HS-5 (cell line): ENCODE measurements at places on chromosomes 4 and X.

GRCh38 chr4:7434766-7435150 lies at the start of gene PSAPL1:
Gene PSAPL1 (minus strand): TSS chr4:7434930. CDS start chr4:7434879, 51 bp downstream.
- peak; percentile 32 for DNase-seq

GRCh38 chr4:105620640-105621323 lies 68.4 kb downstream of the ARHGEF38 start:
- DNase-seq: peak; percentile 14

DNA sequence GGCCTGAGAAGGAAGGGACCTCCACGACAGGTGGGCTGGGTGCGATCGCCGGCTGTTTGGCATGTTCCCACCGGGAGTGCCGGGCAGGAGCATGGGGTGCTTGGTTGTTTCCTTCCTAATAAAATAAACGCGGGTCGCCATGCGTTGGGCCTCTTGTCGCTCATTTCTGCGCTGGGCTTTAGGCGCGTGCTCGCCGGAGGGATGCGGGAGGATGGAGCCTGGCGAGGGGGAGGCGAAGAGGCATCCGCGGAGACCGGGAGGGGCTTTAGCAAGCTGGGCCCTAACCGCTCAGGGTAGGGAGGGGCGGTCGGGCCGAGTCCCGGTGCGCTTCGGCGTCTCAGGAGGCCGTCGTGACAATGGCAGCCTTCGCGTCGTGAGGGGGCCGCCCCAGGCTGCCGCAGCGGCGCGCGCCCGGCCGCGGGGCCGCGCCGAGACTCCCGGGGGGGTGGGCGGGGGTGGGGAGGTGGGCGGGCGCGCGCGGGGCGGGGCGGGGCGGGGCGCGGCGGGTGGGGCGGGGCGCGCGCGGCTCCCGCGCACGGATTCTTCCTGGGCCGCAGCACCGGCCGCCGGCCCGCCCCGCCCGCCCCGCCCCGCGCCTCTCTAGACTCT lies 476 bp upstream of the GDI1 start:
- DNase-seq: no peak

GRCh38 chrX:2627272-2627867 lies 63.7 kb upstream of the CD99 start:
- no peak for DNase-seq

- no peak for DNase-seq
These were observed at the start of gene CABS1 for GRCh38 chr4:70334681-70335080. Gene CABS1 (plus strand): TSS chr4:70334981. CDS start chr4:70335040, 59 bp downstream.

- no peak for DNase-seq
These were observed 408.2 kb upstream of the INTU start for GRCh38 chr4:127224556-127224955.

GRCh38 chr4:171342646-171343045 lies 470.6 kb upstream of the GALNTL6 start:
- DNase-seq: no peak
